Activated CD4-positive, alpha-beta T cell treated with anti-CD3 and anti-CD28 coated beads, Interleukin-2, amount 50 U/mL, for 48 hours (primary cell): ENCODE measurements at places on chromosomes 7 and 10.

GRCh38 chr10:129448539-129448938, 18.5 kb upstream of the MGMT start:
- no peak for DNase-seq

- DNase-seq: no peak
Measured at GRCh38 chr10:43120116-43120928, 17.9 kb upstream of the CSGALNACT2 start.

GRCh38 chr7:121069346-121070100, 81.0 kb downstream of the CPED1 start:
- no peak for DNase-seq

GRCh38 chr7:109842386-109842785, 1248.5 kb upstream of the LRRN3 start:
- DNase-seq: no peak

GRCh38 chr7:45203936-45204445, 46.4 kb downstream of the RAMP3 start:
- DNase-seq: no peak

- no peak for DNase-seq
Measured at GRCh38 chr7:32609463-32609862, 114.2 kb downstream of the AVL9 start.

- no peak for DNase-seq
Measured at GRCh38 chr7:20831956-20832355, 45.3 kb upstream of the SP8 start.

- no peak for DNase-seq
Measured at GRCh38 chr7:80630608-80631405, 7.6 kb upstream of the CD36 start.

GRCh38 chr7:21568762-21569161, 25.9 kb downstream of the DNAH11 start:
- DNase-seq: no peak

DNA sequence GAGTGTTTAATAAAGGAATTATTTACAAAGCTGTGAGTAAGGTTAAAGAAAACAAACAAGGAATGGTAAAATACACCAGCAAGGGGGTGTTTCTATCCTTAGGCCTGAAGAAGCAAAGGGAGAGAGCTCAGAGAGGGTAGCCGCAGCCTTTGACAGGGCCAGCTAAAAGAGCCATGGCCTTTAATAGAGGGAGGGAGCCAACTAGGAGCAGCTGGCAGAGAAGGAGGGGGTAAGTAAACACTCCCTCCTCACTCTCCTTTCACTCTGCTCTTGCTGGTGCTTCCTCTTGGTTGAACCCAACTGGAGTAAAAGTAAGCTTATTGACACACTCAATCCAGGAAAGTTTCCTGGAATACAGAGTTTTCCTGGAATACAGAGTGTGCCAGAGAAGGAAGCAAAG, 87.5 kb downstream of the CH25H start:
- DNase-seq: no peak

- no peak for DNase-seq
Measured at GRCh38 chr7:32289651-32290414, 200.3 kb downstream of the LSM5 start.

DNA sequence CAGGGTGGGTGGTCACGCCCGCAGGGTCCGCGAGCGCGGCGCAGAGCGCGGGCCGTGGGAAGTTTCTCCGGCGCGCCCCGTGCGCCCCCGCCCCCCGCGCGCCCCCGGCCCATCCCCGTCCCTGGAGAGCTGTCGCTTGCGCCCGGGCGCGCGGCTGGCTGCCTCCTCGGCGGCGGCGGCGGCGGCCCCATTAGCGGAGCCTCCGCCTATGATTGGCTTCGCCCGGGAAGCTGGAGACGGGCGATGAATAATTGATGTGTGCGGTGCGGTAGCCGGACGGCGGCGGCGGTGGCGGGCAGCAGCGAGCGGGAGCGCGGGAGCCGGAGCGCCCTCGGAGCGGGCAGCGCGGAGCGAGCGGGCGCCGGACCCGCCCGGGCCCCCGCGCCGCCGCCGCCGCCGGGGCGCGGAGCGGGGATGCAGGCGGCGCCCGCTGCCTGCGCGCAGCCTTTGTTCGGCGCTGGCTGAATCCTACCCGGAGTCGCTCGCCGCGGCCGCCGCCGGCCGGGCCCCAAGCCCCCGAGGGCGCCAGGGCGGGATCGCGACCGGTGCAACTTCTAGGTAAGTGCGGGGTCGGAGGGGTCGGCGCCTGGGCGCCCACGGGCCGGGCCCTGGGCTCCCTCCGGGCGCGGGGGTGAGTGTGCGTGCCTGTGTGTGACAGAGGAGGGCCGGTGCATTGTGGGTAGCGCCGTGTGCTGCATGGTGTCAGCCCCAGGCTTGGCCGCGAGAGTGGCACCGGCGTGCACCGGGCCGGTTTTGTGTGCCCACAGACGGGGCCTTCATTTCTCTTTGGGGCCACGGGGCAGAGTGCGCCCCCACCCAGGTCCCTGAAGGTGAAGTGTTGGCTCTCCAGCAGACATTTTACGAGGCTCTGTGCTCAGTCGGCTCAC, 103.8 kb upstream of the PPIF start:
- peak; percentile 75 for DNase-seq
